Upper lobe of right lung (tissue), 1 donor: ENCODE measurements at places on chromosomes 12 and 14. TPM values are rescaled to one million over a fixed set of nuclear protein-coding genes. Genes with fewer than 3 reads are reported as not detected.

DNA sequence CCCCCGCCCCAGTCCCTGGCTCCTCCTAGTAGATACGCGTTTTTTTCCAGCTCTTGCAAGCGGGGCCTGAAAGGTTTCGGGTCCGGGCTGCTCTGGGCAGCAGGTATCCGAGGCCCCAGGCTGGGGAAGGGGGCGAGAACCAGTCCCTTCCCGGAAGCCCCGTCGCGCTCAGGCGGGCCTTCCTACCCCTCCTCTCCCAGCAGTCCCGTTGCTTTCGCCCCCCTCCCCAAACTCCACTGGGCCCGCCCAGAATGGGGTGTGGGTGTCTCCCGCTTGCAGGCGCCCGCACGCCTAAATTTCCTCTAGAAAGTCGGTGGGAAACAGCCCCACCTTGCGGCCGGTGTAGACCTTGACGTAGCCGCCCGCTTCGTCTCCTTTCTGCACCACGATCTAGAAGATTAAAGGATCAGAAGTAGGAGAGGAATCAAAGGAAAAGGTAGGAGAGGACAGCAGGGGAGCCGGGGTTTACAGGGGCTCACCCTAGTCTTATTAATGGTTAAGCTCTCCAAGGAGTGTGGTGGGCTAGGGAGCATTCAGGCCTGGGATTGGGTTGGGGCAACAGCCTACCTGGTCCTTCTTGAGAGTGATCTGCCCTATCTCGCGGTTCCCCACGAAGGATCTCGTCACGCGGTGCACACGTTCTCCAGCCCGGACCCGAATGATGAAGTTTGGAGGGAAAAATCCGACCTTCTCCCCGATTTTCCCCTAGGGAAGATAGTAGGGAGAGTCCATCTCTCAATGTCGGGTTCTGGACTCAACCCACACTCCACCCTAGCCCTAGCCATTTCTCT lies 7.3 kb downstream of the STAC3 start:
- peak; percentile 87 for DNase-seq

- no peak for DNase-seq
These were observed 2.4 kb downstream of the VSX2 start for GRCh38 chr14:74241652-74242017.

TTC9 gene
- total RNA-seq, result 6.7 TPM

SLC10A1 gene
- total RNA-seq, result not detected

GRCh38 chr12:52284562-52285171 lies 6.7 kb downstream of the KRT81 start:
- DNase-seq, result no peak
